ENCODE measurements at places on chromosomes 4 and X.
A peak's percentile ranks its signal among the peaks of the same experiment; 100 is the strongest.

- DNase-seq = no peak
Measured at GRCh38 chrX:42541554-42541953, 236.4 kb downstream of the PPP1R2C start.

DNA sequence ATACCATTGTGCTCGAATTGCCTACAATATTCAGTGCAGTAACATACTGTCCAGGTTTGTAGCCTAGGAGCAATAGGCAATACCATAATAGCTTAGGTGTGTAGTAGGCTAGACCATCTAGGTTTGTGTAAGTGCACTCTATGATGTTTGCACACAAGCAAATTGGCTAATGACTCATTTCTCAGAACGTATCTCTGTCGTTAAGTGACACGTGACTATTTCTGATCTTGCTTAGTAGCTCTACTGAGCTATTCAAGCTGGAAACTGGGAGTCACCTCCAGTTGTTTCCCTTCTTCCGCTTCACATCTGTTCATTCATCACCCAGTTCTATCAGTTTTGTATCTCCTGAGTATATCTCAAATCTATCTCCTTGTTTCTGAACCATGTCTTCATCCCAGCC, 86.1 kb downstream of the HNRNPD start:
- DNase-seq = no peak

- DNase-seq = no peak
Measured at GRCh38 chr4:41657561-41657960, 91.0 kb downstream of the PHOX2B start.

- DNase-seq = no peak
Measured at GRCh38 chrX:10387011-10387410, 230.2 kb downstream of the CLCN4 start.

DNA sequence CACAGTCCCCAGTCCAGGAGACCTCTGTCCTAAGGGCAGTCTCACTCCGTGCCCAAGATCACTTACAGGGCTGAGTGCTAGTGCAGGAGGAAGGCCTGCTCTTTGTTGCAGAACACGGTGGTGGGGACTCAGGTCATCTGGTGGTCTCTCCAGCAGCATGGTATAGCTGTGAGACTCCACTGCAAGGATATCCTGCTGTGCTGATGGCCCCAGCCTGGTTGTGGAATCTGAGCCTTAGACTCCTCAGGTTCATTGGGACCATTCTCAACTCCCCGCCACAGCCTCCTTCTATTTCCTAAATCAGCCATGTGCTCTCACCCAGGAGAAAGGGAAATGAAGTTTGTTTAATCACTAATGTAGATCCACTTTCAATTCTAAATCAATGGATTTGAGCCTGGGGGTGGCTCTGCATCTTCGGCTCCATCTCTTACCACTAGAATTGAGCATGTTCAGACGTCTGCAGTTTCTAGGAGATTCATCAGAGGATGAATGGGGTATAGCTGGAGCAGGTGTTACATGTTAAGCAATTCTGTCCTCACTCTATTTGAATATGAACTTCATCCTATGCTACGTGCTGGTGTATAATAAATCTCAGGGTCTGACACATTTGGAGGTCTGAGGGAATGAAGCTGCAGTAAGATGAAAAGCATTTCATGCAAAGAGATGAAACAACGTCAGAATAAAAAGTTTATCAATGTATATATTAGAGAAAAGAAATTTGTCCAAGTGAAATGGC, 189.2 kb downstream of the MGST2 start:
- DNase-seq = no peak

- no peak for DNase-seq
Measured at GRCh38 chrX:149467920-149468319, 37.2 kb downstream of the IDS start.

- peak; percentile 34 for DNase-seq
Measured at GRCh38 chrX:45758319-45758718, 557.6 kb upstream of the DIPK2B start.

- DNase-seq = no peak
Measured at GRCh38 chr4:180058691-180059215, 2184.4 kb upstream of the TENM3 start.

DNA sequence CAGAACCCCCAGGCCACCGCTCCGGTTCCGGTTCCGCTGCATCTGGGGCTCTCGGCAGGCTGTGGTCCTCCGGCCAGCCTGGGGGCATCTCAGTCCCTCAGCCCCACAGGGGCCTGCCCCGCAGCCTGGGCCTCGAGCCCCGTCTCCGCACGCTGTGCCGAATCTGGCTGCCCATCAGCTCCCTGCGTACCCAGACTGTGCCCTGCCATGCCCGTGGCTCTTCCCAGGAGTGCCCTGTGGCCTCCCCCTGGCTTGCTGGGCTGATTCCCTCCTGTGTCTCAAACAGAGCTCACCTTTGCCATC, 830 bp upstream of the MSANTD1 start:
- no peak for DNase-seq

- no peak for DNase-seq
Measured at GRCh38 chr4:109998867-109999584, 86.3 kb downstream of the EGF start.

DNA sequence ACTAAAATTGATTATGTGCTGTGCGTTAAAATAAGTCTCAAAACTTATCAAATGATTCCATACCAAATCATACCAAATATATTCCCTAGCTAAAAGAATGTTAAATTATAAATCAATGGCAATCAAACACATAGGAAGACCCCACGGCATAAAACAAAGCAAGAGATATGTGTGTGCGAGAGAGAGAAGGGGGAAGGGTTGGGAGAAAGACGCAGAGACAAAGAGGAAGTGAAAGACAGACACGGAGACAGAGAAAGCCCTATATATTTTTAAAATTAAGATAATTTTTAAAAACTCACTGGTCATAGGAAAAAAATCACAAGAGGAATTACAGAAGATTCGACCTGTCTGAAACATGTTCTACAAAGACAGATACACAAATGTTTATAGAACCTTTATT, 371.4 kb downstream of the NLGN4X start:
- no peak for DNase-seq

- DNase-seq = no peak
Measured at GRCh38 chr4:2415881-2416563, 2.4 kb downstream of the ZFYVE28 start.

- no peak for DNase-seq
Measured at GRCh38 chrX:11757397-11757718, 679 bp upstream of the MSL3 start.

GRCh38 chr4:32148111-32148666, 1428.0 kb downstream of the PCDH7 start:
- DNase-seq = no peak

- DNase-seq = no peak
Measured at GRCh38 chr4:159267869-159268285, 165.0 kb downstream of the RAPGEF2 start.

GRCh38 chr4:127239902-127240763, 392.6 kb upstream of the INTU start:
- no peak for DNase-seq

GRCh38 chr4:74970577-74970976, 37.7 kb downstream of the PARM1 start:
- no peak for DNase-seq

DNA sequence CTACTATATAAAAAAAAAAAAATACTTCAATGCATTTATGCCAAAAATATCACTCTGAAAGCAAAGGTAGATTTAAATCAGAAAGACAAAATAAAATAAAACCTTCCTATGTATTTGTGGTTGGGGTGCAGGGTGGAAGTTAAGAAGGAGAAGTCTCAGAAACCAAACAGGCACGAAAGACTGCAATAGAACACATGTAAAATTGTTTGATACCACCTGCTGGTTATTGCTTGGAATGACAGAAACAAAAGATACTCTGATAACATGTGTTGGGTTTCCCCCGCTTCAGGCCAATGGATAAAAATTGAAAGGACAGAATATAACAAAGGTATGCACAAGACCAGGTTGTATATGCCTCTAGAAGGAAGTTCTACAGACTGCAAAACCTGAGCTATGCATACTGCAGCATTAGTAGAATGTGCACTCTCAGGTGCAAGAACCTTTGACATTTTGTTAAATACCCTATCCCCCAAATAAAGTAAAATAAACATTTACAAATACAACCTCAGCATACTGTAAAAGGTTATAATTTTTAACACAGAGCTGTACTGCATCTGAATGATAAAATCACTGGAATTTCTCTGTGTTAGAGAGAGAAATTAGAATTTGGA, 118.8 kb downstream of the GABRA2 start:
- DNase-seq = no peak

DNA sequence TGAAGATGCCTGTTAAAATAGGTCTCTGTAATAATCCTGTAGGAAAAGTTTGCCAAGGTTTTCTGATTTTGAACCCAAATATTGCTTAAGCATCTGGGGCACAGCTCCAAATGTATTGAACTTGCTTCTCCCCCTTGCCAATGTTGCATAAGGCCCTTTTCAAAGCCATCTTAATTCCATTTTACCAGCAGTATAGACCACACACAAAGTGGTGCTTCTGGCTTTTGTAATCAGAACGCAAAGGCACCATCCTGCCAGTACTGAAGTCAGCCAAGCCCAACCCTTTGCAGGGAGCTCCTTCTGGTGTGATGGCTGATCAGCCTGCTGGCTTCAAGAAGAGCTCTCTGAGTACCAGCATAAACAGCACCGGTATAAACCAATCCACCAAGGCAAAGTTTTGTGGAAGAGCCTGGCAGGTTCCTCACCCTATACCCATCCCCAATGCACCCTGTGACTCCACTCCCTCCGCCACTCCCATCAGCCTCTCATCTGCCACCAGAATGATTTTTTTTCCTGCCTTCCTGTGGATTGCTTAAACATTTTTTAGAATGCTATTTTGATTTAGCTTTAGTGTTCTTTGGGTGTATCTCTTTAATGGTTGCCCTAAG, 39.2 kb upstream of the USP9X start:
- no peak for DNase-seq

DNA sequence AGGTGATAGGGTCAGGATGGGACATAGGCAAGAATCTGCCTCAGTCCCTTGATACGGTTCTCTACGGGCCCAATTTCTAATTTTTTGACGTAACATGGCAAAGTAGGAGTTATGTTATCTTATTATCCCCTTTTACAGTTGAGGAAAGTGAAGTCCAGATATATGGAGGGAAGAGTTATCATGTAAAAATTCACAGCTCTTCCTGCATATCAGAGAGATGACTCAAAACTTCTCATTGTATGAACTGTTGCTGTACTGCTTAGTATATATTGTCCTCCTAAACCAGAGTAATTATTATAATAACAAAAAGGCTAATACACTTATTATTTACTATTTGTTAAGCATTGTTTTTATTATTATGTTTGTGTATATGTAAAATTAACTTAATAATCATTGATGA, 260.5 kb upstream of the IGFBP7 start:
- DNase-seq = no peak

DNA sequence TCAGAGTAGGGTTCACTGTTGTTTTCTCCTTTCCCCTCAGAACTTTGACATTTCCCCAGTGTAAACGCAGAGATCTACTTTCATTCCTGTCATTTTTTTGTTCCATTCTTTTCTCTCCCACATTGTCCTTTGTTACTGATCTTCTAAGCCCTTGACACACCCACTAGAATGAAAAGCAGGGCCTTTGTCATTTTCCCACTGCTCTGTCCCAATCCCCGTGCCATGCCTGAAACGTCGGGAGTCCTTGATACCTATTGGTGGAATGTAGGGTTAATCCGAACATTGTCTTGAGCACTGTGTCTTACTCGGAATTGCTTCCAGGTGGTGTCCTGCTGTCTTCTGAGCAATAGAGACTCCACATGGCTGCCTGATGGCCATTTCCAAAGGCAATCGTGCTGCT, 887.1 kb upstream of the FRG1 start:
- DNase-seq = no peak

GRCh38 chr4:2127609-2128332, 68.6 kb downstream of the NAT8L start:
- no peak for DNase-seq

DNA sequence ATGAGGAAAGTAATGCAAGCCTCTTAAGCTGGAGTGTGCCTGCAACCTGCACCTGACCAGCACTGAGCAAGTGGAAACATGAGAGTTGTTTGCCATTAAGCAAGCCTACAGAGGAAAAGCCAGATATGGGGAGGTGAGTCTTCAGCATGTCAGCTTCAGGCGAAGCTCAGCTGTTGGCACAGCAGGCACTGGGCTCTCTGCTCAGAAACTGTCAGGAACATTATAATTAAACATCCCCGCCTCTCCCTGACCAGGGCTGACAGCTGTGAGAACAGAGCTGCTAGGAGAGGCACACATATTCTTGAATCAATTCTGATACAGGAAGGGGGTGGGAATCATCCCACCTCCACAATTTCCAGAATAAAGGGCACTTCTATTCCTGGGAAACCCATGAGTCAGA, 19.0 kb upstream of the DCX start:
- no peak for DNase-seq

DNA sequence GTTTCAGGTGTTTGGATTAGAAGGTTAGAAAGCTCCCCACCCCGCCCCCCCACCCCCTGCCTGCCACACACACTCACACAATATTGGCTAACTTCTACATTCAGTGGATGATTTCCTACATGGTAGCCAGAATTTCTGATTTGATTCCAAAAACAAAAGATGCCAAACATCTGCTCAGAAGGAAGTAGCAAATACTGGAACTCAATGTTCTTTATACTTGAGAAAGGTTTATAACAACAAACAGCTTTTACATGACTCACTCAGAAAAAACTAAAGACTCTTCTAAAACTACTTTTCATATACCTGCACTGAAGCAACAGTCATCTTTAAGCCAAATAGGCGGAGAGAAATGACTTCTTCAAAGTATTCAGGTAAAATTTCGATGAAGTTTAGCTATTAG, 750.5 kb upstream of the POU3F4 start:
- no peak for DNase-seq

DNA sequence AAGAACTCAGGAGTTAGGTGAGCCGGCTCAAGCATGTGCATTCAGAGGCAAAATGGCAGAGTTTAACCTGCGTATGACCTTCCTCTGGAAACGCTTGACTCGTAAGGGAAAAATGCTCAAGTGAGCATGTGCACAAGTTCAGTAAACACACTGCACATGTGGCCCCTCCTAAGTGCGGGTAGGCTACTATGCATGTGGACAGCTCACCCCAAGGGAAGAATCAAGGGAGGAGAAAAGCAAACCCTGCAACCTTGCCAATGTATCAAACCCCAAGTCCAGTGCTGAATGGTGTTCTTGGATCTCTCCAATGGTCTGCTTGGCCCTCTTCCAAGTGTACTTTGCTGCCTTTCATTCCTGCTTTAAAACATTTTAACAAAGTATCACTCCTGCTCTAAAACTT, 407.1 kb downstream of the ADAM29 start:
- no peak for DNase-seq

GRCh38 chr4:158015241-158015640, 157.6 kb downstream of the GASK1B start:
- no peak for DNase-seq

- no peak for DNase-seq
Measured at GRCh38 chr4:61853041-61853440, 652.9 kb downstream of the ADGRL3 start.

DNA sequence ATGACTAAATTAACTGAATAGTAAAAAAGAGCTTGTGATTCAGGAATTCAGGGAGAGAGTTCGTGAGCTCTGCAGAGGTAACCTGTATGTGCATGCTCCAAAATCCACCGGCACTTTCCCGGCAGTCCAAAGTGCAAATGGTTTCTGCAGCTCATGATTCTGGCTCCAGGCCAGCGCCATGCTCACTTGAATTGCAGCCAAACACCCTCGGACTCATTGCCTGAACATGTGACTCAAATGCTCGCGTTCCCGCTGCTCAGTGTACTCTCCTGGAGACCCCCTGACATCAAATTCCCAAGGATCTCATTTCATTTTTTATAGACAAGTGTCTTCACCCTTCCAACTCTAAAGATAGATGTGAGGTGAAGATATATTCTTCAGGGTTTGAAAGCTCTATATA, 44.1 kb upstream of the SH3RF1 start:
- DNase-seq = no peak

- DNase-seq = no peak
Measured at GRCh38 chrX:66622209-66622608, 16.7 kb downstream of the EDA2R start.
